ENCODE measurements at places on chromosomes 5 and 9.

GRCh38 chr5:52674815-52675545 is 112.7 kb upstream of the ITGA1 start:
- DNase-seq = no peak

DNA sequence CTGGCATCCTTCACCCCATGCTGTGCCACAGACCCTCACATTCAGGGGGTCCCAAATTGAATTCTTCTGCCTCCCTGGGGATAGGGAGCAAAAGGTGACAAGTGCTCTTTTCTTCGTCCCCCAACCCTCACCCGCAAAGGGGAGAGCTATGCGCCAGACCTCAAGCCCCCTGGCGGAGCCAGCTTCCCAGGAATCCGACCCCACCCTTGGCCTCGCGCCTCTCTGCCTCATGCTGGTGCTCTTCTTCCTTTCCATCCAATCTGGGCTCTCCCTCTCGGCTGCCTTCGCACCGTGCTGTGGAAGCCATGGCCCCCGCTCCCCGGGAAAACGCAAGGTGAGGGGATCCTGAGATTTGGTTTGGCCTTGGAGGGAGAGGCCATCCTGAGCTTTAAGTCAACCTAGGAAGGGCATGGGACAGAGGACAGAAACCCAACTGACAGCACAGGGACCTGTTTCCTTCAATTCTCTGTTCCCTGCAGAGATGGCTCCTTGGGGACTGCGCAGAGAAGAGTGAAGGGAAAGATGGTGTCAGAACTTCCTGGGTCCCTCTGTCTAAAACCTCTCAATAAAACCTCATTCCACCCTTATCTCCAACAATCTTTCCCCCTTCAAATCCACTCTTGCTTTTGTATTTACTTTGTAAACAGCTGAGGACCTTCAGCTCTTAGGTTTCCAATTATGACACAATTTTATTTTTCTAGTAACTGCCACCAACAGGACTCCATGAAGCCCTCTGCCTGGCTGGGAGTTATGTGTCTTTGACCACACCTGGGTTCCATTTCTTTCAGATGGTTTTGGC is 36.3 kb upstream of the CRB2 start:
- no peak for DNase-seq

DNA sequence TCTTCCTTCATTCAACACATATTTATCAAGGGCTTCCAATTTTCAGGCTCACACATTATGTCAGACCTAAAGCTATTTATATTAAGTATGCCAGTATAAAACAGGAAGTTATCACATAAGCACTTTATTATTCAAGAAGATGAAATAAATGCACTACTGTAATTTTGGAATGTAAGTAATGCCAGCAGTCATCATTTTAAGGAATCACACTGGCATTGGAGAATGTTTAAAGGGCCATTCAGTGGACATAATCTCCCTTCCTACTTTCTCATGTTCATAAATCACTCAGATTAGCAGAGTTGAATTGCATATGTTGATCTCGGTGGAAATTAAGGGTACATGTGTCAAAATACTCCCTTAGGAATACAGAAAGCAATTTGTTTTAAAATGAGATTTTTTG is 164.4 kb downstream of the GIN1 start:
- no peak for DNase-seq

- no peak for DNase-seq
Observed at GRCh38 chr9:14535161-14535955, 157.9 kb downstream of the ZDHHC21 start.

GRCh38 chr5:54148067-54148845 is 162.1 kb downstream of the ARL15 start:
- DNase-seq = no peak

GRCh38 chr9:21381448-21382339 is 3.5 kb downstream of the IFNA2 start:
- DNase-seq = no peak

GRCh38 chr5:19179571-19179970 is 808.4 kb downstream of the CDH18 start:
- no peak for DNase-seq

DNA sequence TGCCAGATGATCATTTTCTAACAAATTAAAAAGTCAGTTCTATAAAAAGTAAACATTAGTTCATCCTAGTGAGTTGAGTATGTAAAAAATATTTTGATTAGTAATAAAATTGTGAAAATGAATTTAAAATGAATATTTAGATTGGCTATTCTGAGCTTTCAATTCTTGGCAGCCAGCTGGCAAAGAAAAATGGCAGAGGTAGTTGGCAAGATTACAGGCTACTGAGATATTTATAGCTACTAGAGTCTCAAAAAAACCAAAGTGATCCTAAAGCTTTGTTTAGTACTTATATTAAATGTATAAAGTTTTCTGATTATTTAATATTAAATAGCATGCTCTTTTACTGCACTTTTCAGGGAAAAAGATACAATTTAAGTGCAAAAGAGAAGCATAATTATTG is 25.0 kb downstream of the SGTB start:
- no peak for DNase-seq

- DNase-seq = no peak
Observed at GRCh38 chr9:71515626-71516025, 252.7 kb downstream of the CEMIP2 start.

DNA sequence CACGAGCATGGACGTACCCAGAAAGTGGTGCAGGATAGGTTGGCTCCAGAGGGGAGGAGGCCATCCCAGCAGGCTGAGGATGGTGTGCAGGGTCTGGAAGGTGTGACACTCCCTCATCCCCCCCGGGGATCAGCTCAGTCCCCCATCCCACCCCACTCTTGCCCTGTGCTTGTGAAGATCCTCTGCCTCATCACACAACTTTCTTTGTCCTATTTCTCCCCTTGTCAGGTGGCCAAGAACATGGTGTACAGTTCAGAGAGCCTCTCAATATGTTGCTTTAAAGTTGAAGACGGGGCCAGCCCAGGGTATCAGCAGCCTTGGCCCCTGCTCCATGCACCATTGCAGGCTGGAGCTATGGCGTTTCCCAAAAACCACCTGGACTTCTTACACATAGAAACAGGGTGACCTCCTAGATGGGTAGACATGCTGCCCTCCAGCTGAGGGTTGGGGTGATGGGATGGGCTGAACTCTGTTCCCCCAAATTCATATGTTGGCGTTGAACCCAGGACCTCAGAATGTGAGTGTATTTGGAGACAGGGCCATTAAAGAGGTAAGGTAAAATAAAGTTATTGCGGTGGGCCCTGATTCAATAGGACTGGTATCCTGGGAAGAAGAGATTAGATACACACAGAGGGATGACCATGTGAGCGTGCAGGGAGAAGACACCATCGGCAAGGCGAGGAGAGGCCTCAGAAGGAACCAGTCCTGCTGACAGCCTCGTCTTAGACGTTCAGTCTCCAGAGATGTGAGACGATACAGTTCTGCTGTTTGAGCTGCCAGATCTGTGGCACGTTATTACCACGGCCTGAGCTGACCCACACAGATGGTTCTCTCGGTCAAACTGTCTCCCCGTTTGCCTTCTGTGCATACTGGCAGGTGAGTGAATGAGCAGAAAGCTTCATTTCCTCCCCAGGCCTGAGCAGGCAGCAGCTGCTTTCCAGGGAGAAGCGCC is 272.5 kb downstream of the GADD45G start:
- no peak for DNase-seq

- no peak for DNase-seq
Observed at GRCh38 chr9:133738640-133739225, 581 bp upstream of the SARDH start.

- DNase-seq = no peak
Observed at GRCh38 chr5:3025392-3025791, 273.9 kb upstream of the IRX2 start.

DNA sequence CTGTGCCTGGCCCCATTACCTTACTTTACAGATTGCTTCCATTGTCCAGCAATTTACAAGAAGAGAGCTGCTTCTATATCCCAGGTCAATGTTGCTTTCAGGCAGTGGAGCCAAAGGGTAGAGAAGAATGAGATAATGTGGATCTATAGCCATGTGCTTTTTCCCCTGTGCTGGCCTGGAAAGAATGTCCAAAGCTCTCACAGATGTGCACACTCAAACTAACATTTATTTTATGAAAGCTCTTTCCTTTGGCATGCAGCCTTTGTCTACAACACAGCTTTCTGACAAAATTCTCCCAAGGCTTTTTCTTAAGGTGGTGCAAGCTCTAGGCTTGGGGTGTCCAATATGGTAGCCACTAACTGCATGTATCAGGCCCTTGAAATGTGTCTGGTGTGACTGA is 217.3 kb downstream of the LRRC70 start:
- no peak for DNase-seq

DNA sequence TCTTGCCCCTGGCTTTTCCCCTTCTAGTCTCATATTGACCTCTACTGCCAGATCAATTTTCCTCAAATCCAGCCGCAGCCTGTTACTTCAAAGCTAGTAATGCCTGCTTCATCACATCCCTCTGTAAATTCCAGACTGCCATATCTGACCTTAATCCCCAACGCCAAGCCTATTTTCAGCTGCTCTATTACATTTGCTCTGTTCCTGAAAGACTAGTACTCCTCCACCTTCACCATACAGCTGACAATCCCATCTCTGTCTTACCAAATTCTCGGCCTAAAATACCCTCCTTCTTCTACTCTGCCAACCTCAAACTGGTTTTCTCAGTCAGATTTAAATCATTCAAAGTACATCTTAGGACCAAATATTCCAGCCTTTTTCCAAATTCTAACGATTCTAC is 420.2 kb downstream of the RAB3C start:
- no peak for DNase-seq

DNA sequence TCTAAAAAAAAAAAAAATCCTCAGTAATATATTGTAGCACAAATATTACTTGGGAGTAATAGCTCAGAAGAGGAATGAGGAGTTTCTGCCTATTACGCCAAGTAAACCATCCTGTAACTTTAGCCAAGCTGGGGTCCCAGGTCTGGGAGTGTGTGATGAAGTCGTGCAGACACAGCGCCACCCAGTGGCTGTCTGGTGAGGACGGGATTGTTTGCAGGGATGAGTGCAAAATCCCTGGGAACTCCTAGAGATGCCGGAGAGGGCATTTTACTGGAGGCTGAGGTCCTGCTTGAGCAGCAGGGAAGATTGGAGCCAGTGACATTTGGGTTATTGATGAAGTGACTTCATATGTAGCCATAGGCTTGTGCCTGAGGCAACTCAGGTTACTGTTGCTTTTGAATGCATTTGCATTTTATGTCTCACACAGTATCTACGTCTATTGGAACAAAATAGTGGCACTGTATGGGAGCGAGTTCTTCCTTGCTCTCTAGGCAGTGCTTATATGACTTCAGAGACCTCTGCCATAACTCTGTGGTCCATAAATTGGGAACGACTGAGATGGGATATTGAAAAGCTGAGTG is 72.8 kb downstream of the PSAT1 start:
- peak; percentile 84 for DNase-seq

GRCh38 chr5:43075319-43076293 is 35.5 kb upstream of the ANXA2R start:
- no peak for DNase-seq

DNA sequence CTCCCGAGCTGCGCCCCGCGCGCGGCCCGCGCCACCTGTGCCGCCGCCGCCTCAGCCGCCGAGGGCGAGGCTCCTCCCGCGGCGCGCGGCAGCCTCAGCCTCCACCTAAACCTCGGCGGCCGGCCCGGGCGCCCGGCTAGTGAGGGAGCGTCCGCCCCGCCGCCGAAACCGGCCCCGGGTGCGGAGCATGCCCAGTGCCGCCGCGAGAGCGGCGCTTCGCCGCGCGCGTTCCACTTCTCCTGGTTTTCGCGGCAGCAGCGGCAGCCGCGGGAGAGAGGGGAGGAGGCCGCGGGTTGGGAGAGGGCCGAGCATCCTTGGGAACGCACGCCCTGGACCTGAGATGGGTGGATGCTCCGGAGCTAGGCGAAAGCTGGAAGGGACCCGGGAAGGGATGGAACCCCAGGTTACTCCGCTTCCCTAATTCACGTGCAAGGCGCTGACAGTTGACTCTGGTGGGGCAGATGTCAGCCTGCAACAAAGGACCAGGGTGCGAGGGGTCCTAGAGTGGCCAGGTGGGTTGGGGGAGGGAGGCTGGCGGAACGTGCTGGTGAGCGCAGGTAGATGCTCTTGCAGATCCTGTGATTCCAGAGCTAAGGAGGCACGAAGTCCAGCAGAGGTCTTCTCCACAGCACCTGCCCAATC is at the start of gene CTNND2:
TSS of gene CTNND2 (minus strand) at position 182 of the 642 bp plus-strand sequence. CDS start 593 bp downstream, outside the sequence.
- peak; percentile 95 for DNase-seq

- DNase-seq = no peak
Observed at GRCh38 chr9:123011878-123012528, 21.5 kb upstream of the GPR21 start.

- peak; percentile 72 for DNase-seq
Observed at GRCh38 chr9:136305804-136306203, 1.9 kb upstream of the CCDC187 start.

GRCh38 chr9:130608554-130609134 is 29.3 kb downstream of the FUBP3 start:
- no peak for DNase-seq

GRCh38 chr9:763692-764091 is 77.8 kb upstream of the DMRT1 start:
- DNase-seq = no peak

DNA sequence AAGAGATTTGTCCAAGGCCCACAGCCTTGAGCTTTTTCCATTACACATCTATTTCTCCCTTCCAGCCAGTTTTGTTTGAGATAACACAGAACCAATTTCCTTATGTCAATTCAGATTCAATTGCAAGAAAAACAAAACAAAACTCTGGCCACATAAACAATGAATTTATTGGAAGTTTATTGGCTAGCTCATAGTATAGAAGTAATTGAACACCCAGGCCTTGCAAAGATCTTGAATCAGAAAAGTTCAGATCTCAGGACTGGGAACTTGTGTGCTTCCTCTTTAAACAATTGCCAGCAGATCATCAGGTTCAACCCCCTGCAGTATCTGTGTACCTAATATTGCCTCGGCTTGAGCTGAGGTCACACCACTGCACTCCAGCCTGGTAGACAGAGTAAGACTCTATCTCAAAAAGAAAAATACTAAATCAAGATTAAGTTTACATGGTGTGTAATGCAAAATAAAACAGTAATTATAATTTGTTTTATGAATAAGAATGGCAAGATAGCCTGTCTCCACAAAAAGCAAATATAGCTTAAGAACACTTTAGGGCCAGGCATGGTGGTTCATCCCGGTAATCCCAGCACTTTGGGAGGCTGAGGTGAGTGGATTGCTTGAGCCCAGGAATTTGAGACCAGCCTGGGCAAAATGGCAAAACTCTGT is 4.1 kb upstream of the ZCCHC10 start:
- DNase-seq = no peak

DNA sequence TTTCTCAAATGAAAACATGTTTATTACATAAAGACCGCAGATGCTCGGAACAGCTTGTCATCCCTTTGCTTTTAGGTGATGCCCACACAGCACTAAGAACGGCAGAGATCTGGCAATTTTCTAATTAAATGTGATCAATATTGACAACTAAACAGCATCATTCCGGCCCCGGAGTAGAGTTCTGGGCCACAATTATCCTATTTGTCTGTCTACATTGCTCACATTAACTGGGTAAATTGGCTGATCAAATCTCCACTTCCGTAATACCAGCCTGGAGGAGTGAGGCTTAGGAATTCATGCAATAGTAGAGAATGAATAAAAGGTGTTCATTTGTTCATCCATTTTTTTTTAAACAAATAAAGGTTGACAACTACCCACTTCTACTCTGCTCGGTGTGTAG is 245.1 kb upstream of the C9orf72 start:
- no peak for DNase-seq

- no peak for DNase-seq
Observed at GRCh38 chr9:97534961-97535594, 33.6 kb downstream of the TMOD1 start.

Measured in posterior cingulate gyrus (tissue), 11 donors.